ENCODE measurements at places on chromosomes 6 and 20.

GRCh38 chr6:87407561-87407900 is 241 bp upstream of the CFAP206 start:
- DNase-seq: no peak

- no peak for DNase-seq
These were observed 305.0 kb downstream of the SMOC2 start for GRCh38 chr6:168746013-168746412.

DNA sequence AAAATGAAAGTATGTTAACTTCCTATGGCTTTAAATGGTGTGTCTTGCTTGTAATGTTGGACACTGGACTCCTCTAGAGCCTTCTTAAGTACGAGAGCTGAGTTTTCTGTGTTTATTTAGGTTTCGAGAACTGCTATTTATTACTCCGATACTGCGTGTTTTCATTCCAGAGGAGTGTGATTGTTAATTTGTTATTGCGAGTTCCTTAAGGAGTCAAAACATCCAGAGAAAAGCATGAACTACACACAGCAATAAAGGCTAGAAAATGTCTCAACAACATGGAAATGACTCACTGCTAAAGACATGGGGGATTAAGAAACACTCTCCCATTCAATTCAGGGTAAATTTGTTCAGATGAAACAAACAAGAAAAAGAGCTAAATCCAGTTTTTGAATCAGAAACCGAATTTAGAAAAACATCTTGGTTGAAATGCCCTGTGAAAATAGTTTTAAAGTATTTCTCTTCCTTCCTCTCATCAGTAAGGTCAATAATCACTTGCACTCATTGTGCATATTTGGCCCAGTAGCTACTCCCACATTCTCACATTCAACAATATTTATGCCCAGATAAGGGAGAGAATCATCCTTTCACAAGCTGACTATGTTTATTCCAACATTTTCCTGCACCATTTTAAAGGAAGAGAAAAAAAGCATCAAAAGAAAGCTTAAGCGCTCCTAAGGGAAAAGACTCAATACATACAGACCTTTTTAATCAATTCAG is 36.0 kb downstream of the ATXN1 start:
- no peak for DNase-seq

GRCh38 chr6:149318581-149319286 is 1.2 kb downstream of the TAB2 start:
- DNase-seq: no peak

- no peak for DNase-seq
These were observed 43.1 kb upstream of the FOXP4 start for GRCh38 chr6:41502917-41503671.

GRCh38 chr6:51049288-51049982 is 230.8 kb downstream of the TFAP2B start:
- no peak for DNase-seq

GRCh38 chr20:48404598-48404997 is 423.2 kb downstream of the PREX1 start:
- no peak for DNase-seq

- DNase-seq: no peak
These were observed at the start of gene DEFB123 for GRCh38 chr20:31440012-31440659. TSS of gene DEFB123 (plus strand) at chr20:31440632. CDS start at chr20:31440699, 67 bp downstream.

DNA sequence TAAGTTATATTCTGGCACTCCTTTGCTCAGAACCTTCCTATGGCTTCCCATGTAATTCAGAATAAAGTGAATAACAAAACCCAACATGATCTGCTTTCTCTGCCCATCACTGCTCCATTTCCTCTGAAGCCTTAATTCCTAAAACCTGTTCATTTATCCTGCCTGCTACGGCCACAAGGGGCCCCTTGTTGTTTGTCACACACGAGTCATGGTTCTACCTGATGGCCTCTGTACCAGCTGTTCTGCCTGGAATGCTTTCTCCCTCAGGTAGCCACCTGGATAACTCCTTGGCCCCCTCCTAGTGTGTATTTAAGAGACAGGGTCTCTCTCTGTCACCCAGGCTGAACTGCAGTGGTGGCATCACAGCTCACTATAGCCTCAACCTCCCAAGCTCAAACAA is 26.8 kb downstream of the ERGIC3 start:
- no peak for DNase-seq

- DNase-seq: no peak
These were observed 311.8 kb downstream of the CD83 start for GRCh38 chr6:14429396-14429795.

DNA sequence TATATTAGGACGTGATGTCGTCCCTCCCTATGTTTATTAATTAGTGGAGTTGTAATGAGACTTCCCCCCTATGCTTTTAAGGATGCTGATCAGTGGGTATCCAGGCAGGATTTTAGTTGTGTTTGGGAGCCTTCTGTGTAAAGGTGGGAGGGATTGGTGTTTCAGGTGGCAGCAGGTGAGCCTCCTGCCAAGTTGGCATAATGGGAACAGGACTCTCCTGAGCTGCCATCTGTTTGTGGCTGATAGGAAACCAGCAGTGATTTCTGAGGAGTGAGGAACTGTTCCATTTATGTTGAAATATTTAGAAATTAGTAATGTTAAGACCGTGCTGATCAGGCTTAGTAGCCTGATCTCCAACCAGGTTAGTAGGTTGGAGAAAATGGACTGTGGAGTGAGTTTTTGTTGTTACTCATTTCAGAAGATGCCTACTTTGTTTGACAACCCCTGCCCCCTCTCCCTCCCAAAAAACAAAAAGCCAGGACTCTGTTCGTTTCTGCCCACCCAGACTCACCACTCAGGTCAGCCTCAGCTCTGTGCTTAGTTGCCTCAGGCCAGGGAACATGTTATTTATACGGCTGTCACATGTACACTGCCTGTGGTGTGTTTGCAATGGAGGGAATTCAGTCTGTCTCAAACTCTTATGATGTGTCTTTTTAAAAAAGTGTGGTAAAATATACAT is 55.4 kb upstream of the TULP4 start:
- DNase-seq: no peak

DNA sequence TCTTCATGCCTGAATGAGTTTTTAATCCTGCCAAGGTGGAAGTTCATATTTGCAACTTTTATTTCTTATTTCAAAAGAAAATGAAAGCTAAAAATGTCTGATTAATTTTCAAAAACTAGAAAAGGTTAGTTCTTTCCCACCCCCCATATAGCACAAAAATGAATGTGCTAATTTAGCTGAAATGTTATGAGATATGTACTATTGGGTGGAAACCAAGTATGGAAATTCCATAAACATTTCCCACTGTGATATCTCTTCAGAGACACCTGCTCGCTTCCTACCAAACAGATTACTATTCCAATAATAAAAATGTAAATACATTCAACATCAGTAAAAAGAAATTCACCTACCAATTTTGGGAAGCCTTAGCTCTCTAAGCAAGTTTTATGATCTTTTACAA is 678.6 kb upstream of the ID4 start:
- DNase-seq: no peak

DNA sequence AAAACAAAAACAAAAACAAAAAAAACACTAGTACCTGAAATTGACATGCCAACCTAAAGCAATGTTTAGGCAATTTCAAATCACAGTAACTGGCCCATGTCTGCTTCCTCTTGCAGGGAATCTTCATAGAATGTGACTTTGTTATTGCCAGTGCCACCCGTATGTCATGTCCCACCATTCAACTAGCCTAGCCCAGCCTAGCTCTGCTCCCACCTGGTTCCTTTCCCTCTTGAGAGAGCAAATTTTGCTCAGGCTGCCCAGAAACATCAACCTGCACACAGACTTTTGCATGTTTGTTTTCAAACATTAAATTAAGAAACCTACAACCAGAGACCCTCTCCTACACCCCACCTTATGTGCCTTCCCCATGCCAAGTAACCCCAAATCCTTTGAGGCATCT is 124.8 kb upstream of the SLC2A12 start:
- no peak for DNase-seq

DNA sequence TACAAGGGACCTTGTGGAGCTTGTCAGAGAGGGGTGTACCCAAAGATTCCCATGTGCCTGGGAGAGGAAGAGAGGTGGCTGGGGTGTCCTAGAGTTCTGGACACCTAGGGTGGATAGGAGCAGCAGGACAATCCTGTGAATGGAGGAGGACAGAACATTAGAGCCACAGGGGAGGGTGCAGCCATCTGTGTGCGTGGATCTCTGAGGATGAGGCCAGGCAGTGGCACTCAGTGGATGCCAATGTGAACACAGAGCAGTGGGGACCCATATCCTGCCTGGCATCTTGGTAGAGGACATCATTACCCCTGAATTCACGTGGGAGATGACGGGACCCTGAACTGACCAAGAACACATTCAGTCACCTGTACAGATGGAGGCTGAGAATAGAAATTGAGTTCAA is 205.3 kb downstream of the CD83 start:
- no peak for DNase-seq

- no peak for DNase-seq
These were observed 63.6 kb downstream of the HUS1B start for GRCh38 chr6:593139-593906.

DNA sequence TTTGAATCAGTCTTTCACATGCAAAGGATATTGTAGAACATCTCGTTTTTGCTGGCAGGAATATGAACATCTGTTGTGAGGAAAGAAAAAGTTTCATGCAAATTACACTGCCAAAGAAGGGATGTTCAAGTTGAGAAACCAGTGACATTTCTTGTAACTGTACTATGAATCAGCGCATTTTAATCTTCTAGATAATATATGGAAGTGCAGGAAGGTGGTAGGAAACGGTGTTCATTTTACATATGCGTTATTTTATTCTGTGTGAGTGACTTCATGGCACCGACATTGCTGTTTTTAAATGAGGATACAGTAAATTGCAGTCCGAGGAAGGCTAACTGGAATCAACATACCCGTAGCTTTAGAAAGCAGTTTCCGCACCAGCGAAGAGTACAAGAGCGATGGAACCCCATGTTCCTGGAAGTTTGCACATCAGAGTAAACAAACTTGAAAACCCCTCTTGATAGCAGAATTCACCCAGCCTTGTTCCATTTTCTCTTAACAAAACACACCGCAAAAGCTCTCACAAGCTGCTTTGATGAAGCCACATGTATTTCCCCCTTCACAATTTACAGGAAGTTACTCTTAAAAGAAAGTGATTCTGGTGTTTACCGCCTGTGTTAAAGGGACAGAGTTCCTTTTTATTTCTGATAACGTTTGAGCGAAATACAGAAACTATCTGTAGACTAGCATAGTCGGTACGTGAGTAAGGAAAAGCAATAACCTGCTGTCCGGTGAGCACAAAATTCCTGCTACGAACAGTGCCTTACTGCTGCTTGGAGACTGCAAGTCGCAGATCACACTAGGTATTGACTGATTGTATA is 11.5 kb downstream of the PRDM1 start:
- no peak for DNase-seq

- DNase-seq: no peak
These were observed 66.5 kb upstream of the FUCA2 start for GRCh38 chr6:143578054-143578453.

DNA sequence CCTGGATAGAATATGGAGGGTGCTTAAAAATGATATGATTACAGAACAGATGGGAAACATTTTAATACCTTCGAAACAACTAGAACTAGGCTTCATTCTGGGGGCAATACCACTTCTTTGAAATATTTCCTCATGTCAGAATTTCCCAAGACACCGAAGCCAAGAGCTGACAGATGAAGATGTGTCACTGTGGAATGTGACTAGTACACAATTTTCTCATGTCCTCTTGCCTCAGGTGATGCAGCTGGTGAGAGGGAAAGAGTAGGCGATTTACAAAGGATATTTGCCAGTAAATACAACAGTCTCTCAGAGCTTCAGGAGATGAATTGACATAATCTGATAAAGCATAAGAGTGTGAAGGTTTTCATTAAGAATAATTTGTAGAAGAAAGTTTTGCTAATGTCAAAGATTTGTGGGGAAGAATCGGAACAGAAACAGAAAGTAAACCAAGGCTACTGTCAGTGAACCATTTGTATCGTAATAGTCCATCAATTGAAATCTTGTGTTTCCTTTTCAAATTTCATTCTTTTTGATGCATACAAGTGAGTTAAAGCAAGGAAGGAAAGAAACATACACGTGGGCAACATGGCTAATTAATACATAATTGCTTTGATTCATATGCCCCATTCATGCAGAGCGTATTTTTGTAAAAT is 164.7 kb upstream of the CCN2 start:
- DNase-seq: no peak

DNA sequence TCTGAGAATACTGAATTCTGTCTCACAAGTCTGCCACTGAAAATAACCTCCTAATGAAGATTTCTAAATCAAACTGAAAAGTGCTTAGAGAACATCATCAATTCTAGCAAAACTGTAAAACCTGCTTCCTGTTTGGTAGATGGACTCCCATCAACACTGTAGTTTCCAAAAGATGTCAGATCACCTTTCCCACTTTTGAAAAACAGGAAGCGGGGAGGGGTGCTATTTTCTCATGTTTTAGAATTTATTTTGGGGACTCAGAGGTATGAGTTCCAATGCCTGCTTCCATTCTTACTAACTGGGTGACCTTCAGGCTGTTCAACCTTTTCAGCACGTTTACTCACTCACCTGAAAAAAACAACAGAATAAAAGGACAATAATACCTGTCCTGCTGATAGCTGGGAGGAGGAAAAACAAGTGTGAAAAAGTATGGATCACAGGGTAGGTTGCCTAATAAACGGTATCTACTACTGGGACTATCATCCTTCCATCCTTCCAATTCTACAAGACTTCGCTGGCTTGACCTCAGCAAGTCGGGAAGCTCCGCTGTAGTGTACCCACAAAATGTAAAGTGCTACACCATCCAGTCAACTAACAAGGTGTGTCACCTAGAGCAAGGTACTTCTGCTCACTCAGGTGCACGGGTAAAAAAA is 1.1 kb downstream of the ATP5F1E start:
- DNase-seq: no peak

- DNase-seq: no peak
These were observed 20.0 kb upstream of the MPC1 start for GRCh38 chr6:166402582-166403277.

DNA sequence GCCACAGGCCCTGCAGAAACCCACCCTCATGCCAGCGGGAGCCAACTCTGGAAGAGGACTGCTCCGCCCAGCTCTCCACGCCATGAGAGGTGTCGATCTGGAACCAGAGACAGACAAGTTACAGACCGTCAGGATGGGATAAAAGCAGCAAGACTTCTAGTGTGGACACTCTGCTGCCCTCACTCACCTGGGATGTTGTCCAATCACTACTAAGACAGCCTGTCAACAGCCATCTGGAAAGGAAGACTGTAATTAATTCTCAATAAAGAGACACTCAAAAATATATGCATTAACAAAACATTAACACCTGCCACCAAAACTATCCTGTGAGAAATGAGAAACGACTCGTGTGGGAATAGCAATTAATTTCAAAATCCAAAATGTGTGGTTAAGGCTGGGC is 28.3 kb downstream of the SLC2A4RG start:
- DNase-seq: no peak

GRCh38 chr6:136662347-136663237 is 112.4 kb upstream of the MAP7 start:
- no peak for DNase-seq

- DNase-seq: no peak
These were observed 580.7 kb downstream of the KIF16B start for GRCh38 chr20:15992564-15992963.

- no peak for DNase-seq
These were observed 316.0 kb downstream of the TFAP2C start for GRCh38 chr20:56945057-56945456.

GRCh38 chr6:6348256-6348655 is 27.8 kb upstream of the F13A1 start:
- no peak for DNase-seq

GRCh38 chr6:16533721-16534136 is 227.5 kb downstream of the ATXN1 start:
- no peak for DNase-seq

GRCh38 chr6:137834508-137834907 is 32.6 kb upstream of the TNFAIP3 start:
- no peak for DNase-seq
